ENCODE measurements at places on chromosomes 2 and 18.

DNA sequence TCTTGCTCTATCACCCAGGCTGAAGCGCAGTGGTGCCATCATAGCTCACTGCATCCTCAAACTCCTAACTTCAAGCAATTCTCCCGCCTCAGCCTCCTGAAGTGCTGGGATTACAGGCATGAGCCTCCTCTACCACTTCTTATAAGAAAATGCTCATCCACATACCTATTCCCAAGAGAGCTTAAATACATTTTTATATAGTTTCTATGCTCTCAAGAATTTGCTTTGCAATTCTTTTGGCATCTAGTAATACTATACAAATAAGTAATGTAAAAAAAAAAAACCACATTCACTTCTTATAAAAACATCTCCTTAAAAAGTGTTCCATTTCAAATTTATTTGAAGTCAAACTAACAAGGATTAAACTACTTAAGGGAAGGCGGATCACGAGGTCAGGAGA lies 197.3 kb downstream of the DNAH7 start:
- peak; percentile 67 for DNase-seq

DNA sequence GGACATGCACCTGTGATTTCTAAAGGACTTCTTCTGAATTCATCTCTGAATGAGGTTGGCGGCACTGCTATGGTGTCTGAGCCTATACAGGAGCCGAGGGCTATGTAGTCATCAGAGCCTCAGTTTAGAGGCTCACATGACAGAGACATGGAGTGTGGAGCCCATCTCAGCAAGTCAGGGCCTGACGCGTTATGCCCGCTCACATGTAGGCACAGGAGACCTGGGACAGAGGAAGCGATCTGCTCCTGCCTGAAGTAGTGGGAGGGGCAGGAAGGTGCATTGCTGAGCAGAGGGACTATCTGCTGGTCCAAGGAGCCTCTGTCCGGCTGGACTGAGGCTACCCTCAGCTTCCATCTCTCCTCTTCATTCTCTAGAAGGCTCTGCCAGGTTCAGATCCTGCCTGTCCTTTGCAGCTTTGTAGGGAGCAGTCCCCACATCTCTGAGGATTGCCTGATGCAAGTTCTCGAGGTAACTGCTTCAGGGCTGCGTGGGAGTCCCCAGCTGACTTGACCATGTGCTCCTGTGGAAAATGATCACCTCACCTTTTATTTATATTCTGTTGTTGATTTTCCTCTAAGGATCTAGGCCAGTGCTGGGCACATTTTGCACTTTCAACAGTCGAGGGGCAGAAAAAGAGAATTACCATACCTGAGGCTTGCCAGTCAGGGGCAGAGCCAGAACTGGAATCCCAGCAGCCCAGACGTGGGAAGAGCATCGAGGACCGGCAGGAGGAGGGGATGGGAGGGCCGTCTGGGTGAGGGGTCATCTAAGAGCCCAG lies 16.6 kb downstream of the KLHL29 start:
- no peak for DNase-seq

GRCh38 chr2:25293145-25293544 lies 48.6 kb downstream of the DNMT3A start:
- no peak for DNase-seq

- no peak for DNase-seq
Measured at GRCh38 chr2:126880817-126881216, 17.9 kb upstream of the TEX51 start.

DNA sequence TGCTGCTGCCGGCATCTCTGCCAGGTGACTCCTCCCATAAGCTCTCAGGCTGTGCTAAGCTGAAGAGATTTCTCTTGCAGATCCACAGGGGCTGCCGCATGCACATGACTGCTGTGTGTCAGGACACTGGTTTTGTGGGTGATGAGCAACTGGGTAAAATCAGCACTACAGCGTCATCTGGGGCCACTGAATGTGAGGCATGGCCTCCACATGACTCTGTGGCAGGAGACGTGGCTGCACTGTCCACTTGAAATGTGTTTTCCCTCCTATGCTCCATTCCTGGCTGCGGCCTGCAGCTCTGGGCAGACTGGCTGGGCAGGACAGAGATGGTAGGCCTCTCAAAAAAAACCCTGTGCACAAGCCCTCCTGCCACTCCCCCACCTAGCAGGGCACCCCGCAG lies 63.6 kb downstream of the MARCO start:
- no peak for DNase-seq

GRCh38 chr2:145765874-145766273 lies 1246.0 kb upstream of the ZEB2 start:
- no peak for DNase-seq

- no peak for DNase-seq
Measured at GRCh38 chr2:189252991-189253675, 73.6 kb upstream of the COL5A2 start.

- DNase-seq: no peak
Measured at GRCh38 chr18:79640064-79640672, 39.4 kb upstream of the CTDP1 start.

GRCh38 chr18:37548679-37549289 lies 16.8 kb downstream of the CELF4 start:
- no peak for DNase-seq

- DNase-seq: peak; percentile 58
Measured at GRCh38 chr2:187299122-187299906, 148.7 kb downstream of the CALCRL start.

GRCh38 chr18:74196220-74197119 lies 48.1 kb downstream of the TIMM21 start:
- peak; percentile 77 for DNase-seq

GRCh38 chr2:45781464-45781811 lies 130.0 kb downstream of the PRKCE start:
- no peak for DNase-seq

GRCh38 chr18:30858560-30858959 lies 184.0 kb downstream of the DSC3 start:
- DNase-seq: no peak

- no peak for DNase-seq
Measured at GRCh38 chr2:37228788-37229187, 2.6 kb downstream of the CEBPZ start.

GRCh38 chr2:49686897-49687442 lies 532.7 kb upstream of the FSHR start:
- no peak for DNase-seq

DNA sequence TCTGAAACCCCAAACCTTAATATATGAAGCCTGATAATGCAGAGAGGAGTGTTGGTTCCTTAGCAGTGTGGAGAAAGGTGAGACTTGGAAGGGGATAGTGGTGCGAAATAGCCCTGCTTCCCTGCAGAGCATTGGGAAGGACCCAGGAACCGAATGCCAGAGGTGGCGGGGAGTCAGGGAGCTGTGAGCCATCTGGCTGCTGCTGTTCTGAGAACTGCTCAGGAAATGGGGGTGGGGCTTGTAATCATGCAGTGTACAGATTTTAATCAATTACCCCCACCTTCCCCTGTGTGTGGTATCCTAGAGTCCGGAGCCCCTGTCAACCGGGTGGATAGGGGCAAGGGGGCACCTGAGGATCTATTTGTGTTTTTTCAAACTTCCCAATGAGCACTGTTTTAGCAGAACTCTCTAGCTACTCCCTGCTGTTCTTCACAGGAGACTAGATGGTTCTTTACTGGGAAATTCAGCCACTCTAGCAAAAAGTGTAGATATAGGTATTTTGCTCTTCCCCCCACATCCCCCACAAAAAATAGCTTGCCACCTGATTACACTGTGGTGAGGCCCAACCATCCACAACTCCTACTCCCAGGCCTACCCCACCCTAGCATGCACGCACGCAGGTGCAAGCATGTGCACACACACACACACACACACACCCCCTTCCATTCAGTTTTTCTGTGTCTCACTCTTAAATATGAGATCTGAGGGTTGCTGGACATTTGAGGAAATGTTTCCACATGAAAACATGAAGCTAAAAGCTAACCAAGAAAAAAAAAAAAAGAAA lies 30.1 kb upstream of the MBOAT2 start:
- no peak for DNase-seq

DNA sequence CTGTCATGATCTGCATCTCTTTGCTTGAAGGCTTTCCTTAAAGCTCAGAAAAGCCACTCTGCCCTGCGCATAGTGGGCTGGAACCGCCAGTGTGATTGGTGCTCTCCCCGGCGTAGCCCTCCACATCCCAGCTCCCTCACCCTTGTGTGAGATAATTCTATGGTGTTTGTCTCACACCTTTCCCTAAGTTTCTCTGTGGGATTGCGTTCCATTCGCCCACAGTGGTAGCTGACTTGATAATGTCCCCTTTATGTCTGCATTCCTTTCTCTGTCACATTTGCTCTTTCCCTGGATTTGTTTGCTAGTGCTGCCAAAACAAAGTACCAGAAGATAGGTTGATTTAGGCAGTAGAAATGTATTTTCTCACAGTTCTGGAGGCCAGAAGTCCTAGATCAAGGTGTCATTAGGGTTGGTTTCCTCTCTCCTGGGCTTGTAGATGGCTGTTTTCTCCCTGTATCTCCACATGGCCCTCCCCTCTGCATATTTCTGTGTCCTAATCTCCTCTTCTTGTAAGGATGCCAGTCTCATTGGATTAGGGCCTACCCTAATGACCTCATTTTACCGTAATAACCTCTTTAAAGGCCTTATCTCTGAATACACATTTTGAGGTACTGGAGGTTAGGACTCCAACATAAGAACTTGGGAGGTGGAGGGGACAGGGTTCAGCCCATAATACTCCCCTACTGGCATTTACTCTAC lies 7.4 kb upstream of the TMEM87B start:
- peak; percentile 51 for DNase-seq

DNA sequence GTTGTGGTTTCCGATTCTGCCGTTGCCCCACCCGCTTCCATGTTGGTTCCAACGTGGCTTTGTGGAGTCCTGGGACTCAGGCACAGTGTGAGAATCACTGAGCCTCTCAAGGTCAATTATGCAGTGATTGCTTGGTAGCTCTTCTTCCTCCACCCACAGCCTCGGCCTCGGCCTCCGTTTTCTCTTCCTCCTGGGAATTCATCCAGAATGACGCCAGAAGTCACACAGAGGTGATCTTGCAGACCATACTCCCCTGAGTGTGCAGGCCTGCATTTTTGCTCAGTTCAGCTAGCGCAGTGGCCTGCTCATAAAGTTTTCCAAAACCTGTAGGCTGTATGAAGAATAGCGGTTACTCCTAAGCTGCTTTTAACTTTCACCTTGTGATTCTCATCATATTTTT lies 273.3 kb downstream of the GBX2 start:
- DNase-seq: peak; percentile 5

GRCh38 chr18:42429196-42429595 lies 474.2 kb downstream of the PIK3C3 start:
- no peak for DNase-seq

DNA sequence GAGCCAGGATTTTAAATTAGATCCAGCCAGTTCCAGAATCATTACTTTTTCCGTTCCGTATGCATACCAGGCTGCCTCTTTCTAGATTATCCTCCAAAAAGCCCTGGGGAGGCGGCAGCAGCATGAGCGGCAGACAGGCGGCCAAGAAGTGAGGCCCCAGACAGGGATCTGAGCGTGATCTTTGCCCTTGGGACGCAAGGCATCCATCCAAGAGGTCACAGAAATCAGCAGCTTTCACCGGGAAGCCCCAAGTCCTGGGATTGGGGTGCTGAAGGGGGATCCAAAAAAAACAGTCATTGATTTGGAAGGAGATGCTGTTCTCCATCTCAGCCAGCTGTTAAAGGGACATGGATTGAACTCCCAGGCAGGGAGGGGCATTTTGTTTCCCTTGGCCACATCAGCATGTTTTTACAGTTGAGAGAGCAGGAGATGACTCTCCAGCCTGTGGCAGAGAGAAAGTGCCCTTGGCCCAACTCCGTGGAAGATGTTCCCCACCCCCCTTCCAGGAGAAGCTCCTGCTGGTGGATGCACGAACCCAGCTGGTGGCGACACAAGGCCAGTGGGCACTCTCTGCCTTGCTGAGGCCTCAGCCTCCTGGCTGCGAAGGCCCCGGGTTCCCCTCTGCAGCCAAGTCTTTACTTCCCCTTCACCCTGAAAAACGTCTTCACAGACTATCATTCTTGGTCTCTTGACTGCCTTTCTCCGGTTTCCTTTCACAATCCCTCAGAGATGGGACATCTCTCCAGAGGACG lies 265.6 kb downstream of the ANAPC1 start:
- DNase-seq: peak; percentile 48

- DNase-seq: no peak
Measured at GRCh38 chr2:216008387-216008786, 5.0 kb downstream of the MREG start.
